CD4-positive, alpha-beta memory T cell (primary cell): ENCODE measurements at places on chromosomes 13 and 19. TPM values are rescaled to one million over a fixed set of nuclear protein-coding genes. Genes with fewer than 3 reads are reported as not detected.
A peak's percentile ranks its signal among the peaks of the same experiment; 100 is the strongest.

- DNase-seq: no peak
Observed at GRCh38 chr13:59425211-59425741, 738.5 kb downstream of the DIAPH3 start.

- DNase-seq: no peak
Observed at GRCh38 chr19:49651029-49651819, 9.2 kb downstream of the SCAF1 start.

- DNase-seq: peak; percentile 88
Observed at GRCh38 chr19:23762884-23763711, 4.4 kb upstream of the ZNF681 start.

- no peak for DNase-seq
Observed at GRCh38 chr19:16365300-16365996, 40.8 kb downstream of the KLF2 start.

The DAND5 gene
- not detected for polyA plus RNA-seq

The PALM gene
- polyA plus RNA-seq: not detected

DNA sequence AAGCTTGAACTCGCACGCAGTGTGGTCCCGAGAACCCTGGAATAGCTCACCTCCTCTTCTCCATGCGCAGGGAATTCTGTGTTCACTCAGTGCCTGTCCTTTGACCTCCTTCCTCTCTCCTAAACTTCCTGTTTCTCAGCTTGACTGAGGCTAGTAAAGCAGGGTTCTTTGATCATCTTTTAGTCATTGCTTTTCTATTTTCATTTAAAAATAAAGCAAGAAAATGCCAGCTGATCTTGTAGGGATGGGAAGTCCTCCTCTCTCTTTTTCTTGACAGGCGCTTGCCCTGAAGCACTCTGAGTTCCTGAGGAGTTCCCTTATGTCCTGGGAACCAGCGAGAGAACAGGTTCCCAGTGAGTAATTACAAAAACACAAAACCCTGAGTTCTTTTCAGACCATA is 62.8 kb downstream of the ARHGEF7 start:
- DNase-seq: no peak

DNA sequence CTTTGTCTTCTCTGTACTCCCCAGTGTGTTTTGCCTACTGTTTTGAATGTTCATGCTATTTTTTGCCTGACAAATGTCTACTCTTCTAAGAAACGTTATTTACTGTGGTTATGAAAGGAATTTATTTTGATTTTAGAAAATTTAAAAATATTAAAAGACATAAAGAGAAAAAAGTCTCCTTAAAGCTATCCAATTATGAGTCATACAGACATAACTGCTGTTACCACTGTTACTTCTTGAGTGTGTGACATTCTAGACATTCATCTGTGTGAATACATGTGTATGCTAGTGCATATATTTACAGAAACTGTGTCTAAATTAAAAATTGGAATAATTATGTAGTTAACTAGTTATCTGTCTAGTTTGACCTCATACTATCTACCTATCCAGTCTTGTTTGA is 187.6 kb upstream of the SGCG start:
- no peak for DNase-seq

DNA sequence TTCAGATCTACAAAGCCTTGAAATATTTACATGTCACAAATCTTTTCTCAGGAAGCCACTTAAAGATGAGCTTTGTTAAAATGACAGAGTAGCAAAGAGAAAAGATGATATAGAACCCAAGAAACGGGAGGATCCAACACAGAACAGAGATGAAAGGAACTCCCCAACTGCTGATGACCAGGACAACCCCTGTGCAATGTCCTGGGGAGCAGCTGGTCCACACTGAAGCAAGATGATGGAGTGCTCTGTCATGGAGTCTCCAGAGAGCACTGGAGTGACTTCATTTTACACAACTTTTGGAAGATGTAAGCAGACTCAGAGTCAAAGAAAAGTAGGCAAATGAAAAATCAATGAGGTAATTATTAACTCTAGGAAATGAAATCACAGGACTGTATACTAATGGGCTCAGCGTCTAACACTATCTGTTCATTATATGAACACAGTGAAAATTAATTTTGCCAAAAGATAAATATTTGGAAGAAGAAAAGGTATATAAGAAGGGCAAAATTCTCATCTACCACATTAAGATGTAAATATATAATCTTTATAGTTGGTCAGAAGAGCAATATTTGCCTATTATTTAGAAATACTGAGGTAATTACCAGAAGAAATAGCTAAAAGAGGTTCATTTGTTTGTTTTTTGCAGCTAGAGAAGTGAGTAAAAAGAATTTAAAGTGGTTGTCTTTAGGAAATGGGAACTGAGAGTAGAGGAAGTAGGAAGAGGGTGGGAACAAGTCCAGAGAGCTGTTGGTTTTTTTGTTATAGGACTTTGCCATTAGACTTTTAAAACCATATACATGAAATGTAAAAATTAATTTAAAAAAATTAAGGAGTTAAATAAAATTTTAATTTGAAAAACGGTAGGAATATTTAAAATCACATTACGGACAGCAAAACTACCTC is 30.5 kb downstream of the MTRF1 start:
- DNase-seq: no peak

- DNase-seq: no peak
Observed at GRCh38 chr19:34393629-34394028, 10.6 kb upstream of the PDCD2L start.

The ANKRD24 gene
- not detected for polyA plus RNA-seq

DNA sequence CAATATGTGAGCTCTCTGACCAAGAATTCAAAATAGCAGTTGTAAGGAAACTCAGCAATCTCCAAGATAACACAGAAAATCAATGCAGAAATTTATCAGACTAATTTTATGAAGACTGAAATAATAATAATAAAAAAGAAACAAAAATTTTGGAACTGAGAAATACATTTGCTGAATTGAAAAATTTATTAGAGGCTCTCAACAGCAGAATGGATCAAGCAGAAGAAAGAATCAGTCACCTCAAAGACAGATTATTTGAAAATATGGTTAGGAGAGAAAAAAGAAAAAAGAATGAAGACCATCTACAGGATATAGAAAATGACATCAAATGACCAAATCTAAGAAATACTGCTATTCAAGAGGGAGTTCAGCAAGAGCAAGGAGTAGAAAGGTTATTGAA is 75.6 kb downstream of the RFC3 start:
- DNase-seq: no peak

- no peak for DNase-seq
Observed at GRCh38 chr19:23437901-23438300, 42.6 kb upstream of the ZNF91 start.

- peak; percentile 52 for DNase-seq
Observed at GRCh38 chr13:21344662-21345176, 114.4 kb downstream of the ZDHHC20 start.

- DNase-seq: no peak
Observed at GRCh38 chr19:40576151-40576584, 505 bp upstream of the SHKBP1 start.

The PSG2 gene
- polyA plus RNA-seq: not detected

GRCh38 chr19:38262585-38263268 is 1.6 kb upstream of the SPINT2 start:
- no peak for DNase-seq

GRCh38 chr19:15113245-15114152 is 6.3 kb downstream of the SYDE1 start:
- DNase-seq: no peak

The TNNT1 gene
- not detected for polyA plus RNA-seq

The SYNE4 gene
- not detected for polyA plus RNA-seq

GRCh38 chr13:42895776-42896175 is 96.3 kb downstream of the EPSTI1 start:
- no peak for DNase-seq

DNA sequence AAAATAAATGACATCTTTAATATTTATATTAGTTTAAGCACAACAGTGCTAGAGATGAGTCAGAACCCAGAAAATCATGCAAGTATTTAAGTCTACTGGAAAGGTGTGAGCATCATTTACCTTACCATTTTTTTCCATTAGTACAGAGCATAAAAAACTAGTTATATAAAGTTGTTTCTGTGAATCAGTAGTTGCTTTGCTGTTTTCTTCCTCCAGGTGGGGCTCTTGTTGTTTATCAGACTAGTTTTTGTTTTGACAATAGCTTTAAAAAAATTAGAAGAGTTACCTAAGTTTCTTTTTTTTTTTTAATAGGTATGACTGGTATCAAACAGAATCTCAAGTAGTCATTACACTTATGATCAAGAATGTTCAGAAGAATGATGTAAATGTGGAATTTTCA is 12.7 kb downstream of the SUGT1 start:
- no peak for DNase-seq

The LYPD4 gene
- not detected for polyA plus RNA-seq

The ICAM5 gene
- polyA plus RNA-seq: not detected

- no peak for DNase-seq
Observed at GRCh38 chr13:74452176-74452575, 318.0 kb upstream of the KLF12 start.

The CFAP97D2 gene
- polyA plus RNA-seq: not detected

The WDR18 gene
- 44.3 TPM for polyA plus RNA-seq

The POU2F2 gene
- polyA plus RNA-seq: 3.1 TPM

The PABPC3 gene
- 0.14 TPM for polyA plus RNA-seq

The UCHL3 gene
- polyA plus RNA-seq: 87.4 TPM

- no peak for DNase-seq
Observed at GRCh38 chr13:35888457-35888883, 242.7 kb downstream of the DCLK1 start.

The GPC6 gene
- polyA plus RNA-seq: not detected

DNA sequence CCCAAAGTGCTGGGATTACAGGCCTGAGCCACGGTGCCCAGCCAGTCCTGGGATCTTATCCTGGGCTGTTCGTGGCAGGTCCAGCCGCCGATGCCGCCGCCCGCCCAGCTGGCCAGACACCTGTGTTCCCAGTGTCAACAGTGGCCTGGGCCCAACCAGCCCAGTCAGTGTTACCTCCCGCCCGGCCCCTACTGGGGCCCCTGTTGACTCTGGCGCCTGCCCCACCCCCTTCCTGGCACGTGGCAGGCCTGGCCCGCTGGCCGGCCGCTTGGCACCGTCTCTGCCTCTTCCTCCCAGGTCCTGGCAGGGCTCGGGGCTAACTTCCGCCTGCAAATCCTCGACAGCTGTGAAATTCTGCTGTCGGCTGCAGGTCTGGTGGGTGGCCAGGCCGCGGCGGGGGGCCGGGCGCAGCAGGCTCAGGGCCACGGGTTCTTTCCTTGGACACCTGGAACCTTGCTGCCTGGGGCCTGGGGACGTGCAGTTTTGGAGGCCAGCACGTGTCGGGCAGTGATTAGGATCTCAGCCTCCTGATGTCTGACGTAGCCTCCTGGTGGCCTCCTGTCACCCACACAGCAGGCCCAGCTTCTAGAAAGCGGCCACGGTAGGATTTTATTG is 9.1 kb downstream of the ARID3A start:
- DNase-seq: no peak

The CEACAM19 gene
- polyA plus RNA-seq: not detected

DNA sequence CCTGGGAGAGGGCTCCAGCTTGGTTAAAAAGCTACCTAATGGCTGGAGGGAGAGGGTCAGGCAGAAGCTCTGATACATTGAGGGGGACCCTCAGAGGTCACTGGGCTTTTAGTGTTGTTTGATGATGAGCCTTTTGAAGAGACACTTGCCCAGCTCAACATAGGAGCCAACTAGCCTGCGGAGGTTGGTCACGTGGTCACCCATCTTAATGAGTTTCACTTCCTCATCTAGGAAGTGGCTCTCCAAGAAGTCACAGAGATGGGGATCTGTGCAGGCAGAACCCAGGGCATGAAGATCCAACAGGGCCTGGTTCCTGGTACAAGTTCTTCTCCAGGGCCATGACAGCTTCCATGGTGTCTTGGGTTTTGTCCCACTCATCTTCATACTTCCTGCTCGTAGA is 33.4 kb downstream of the IPO5 start:
- DNase-seq: no peak

DNA sequence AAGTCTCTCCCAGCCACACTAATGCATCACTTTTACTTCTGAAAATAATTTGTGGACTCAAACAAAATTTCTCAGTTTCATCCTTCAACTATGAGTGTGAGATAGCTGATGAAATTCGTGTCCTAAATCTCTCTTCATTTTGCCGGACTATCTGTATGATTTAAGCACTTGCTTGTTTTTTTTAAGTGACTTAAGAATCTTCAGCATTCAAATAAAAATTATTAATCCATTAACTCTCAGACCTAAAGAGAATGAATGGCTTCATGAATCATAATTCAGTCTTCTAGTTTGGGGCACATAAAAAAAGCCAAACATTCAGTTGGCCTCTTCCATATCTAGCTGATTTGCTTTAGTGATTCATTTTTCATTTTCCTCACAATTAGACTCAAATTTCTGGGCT is 579.5 kb downstream of the DCT start:
- no peak for DNase-seq

The KLK14 gene
- not detected for polyA plus RNA-seq

DNA sequence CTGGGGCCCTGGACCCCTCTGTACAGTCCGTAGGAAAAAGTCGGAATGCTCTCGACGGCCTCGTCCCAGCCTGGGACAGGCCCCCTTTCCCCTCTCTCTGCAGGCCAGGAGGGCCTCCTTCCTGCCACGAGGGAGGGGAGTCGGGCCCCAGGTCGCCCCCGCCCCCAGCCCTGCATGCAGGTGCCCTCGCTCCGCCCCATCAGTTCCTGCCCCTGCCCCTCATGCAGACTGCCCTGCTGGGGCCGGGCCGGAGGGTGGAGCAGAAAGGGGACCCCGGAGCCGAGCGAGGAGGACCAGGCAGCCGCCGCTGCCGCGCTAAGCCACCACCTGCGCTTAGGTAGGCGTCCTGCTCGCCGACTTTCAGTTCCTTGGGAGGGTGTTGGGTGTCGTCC is 7.3 kb downstream of the LYL1 start:
- no peak for DNase-seq

DNA sequence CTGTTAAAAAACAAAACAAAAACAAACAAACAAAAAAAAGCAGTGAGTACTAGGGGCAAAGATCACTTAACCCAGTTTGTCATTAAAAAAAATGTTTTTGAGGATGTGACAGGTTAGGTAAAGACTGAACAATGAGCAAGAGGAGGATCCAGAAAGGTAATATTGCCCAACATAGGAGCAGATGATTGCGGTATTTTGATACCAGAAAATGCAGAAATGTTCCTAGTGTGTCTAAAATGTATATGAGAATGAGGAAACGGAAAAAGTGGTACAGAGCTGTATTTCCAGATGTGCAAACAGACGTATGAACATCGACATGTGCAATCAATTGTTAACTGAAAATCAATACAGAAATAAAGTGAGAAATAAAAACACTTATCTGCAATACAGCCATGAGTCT is 4.9 kb upstream of the LILRA4 start:
- no peak for DNase-seq

The PAF1 gene
- 46.7 TPM for polyA plus RNA-seq

GRCh38 chr19:31113293-31113692 is 235.9 kb downstream of the TSHZ3 start:
- no peak for DNase-seq

The BCAM gene
- polyA plus RNA-seq: not detected

- no peak for DNase-seq
Observed at GRCh38 chr13:59458908-59459579, 704.7 kb downstream of the DIAPH3 start.

DNA sequence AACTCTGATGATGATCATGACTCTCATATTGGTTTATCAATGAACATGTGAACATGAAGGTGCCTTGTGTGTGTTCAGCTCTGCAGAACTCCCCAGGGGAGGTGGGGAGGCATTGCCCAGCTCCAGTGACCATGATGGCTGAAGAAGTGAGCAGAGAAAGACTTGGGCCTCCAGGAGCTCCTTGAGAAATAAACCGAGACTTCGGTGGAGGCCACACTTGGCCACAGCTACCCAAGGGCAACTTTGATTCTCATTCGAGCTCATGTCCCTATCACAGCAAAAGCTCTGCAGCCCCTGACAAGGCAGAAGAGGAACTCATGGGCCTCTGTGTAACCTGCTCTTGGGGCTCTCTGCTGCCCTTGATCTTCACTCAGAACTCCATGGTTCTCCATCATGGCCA is 44.1 kb upstream of the ZNF536 start:
- no peak for DNase-seq
